ENCODE measurements at places on chromosomes 5 and 9. TPM values are rescaled to one million over a fixed set of nuclear protein-coding genes. Genes with fewer than 3 reads are reported as not detected.

The TMED7 gene
- 57.3 TPM for total RNA-seq

The IFNK gene
- total RNA-seq: not detected

The ANKRD31 gene
- not detected for total RNA-seq

DNA sequence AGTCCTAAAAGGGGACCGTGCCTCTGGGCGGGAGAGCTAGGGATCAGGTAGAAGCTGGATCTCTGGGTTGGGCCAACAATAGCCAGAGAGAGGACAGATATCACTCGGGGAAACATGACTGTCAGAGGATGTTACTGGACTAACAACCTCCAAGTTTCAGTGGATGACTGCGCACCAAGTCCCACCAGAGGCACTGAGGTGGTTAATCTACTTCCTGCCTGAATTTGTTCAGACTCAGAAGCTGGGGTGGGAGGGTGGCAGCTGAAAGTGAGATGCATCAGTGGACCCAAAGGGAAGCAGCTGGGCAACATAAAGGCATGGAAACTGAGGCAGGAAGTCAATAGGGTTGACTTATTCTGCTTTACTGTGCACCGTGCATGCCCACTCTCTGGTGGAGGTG lies 130.1 kb upstream of the SLC44A1 start:
- H3K27ac ChIP-seq: peak overlapping the region; percentile 81
- no peak overlapping the region for H3K4me3 ChIP-seq
- H3K36me3 ChIP-seq: no peaks in the 10 kb centered on the region
- no peak for DNase-seq
- no peaks in the 10 kb centered on the region for H3K27me3 ChIP-seq

DNA sequence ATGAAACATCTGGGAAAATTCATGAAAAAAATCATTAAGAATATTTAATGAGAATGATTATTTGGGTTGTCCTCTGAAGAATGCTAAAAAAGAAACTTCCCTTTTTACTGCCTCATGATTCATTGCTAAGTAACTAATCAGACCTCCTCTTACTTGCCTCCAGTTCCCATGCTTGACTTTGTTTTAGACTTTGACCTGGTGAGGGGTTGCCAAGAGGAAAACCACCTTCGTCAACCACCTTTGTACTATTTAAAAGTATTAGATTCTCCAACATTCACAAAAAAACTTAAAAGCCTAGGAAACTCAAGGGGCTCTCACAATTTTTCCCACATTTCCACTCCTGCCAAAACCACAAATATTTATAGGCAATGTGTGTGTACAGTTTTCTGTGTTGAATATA lies 115.2 kb upstream of the ST8SIA4 start:
- H3K27me3 ChIP-seq: no peaks in the 10 kb centered on the region
- DNase-seq: no peak
- no peak overlapping the region for H3K4me3 ChIP-seq
- H3K4me1 ChIP-seq: no peaks in the 10 kb centered on the region
- H3K36me3 ChIP-seq: no peaks in the 10 kb centered on the region

The QRFP gene
- not detected for total RNA-seq

The ARL14EPL gene
- 0.11 TPM for total RNA-seq

DNA sequence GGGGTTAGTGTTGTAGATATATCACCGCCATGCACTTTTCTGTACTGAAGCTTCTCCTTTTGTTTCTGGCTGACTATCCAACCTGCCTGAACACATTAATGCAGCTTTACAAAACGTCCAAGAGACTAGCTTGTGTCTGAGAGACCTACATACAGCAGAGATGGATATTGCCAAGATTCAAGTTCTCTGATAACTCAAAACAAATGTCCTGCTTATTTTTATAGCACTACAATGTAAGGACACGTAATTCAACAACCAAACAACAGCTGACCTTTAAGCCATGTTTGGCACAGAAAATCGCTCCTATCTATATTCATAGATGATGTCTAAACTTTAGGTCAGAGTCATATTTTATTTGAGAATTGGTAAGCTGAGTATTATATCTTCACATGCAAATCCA lies 76.2 kb upstream of the NTRK2 start:
- no peak overlapping the region for H3K27ac ChIP-seq
- H3K4me1 ChIP-seq: no peaks in the 10 kb centered on the region
- H3K36me3 ChIP-seq: no peaks in the 10 kb centered on the region
- no peak for DNase-seq
- no peaks in the 10 kb centered on the region for H3K27me3 ChIP-seq

DNA sequence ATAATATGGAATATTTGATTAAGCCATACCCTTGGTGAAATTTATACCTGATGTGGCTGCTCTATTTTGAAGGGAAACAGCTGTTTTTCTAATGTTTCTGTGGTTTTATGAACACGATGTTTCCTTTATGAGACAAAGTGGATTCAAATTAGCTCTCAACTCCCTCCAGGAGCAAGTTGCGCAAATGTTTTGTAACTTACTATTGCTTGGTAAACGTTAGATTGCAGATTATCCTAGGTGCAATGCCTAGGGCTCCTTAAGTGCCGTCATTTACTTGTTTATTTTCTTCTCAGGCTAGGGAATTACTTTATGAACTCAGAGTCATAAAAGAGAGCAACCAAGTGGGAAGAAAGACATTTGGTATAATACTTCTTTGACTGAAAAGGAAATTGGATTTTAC lies 763.1 kb downstream of the TAF11L14 start:
- no peaks in the 10 kb centered on the region for H3K36me3 ChIP-seq
- H3K27ac ChIP-seq: no peak overlapping the region
- no peaks in the 10 kb centered on the region for H3K27me3 ChIP-seq
- H3K4me1 ChIP-seq: no peaks in the 10 kb centered on the region
- no peak for DNase-seq
- H3K4me3 ChIP-seq: no peak overlapping the region

DNA sequence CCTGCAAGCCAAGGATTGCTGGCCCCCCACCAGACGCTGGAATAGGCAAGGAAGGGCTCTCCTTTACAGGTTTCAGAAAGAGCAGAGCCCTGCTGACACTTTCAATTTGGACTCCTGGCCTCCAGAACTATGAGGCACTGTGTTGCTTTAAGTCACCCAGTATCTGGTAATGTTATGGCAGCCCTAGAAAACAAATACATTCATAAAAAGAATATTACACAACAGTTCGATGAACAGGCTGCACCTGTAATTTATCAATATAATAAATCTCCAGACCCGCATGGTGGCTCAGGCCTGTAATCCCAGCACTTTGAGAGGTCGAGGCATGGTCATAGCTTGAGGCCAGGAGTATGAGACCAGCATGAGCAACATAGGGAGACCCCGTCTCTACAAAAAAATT lies 7.5 kb downstream of the CMBL start:
- H3K27ac ChIP-seq: peak overlapping the region; percentile 96
- no peak overlapping the region for H3K4me3 ChIP-seq
- no peak for DNase-seq

The FRMD3 gene
- total RNA-seq: 62.3 TPM

The CTNND2 gene
- total RNA-seq: not detected

The GNA14 gene
- total RNA-seq: not detected

- H3K27me3 ChIP-seq: no peaks in the 10 kb centered on the region
- no peaks in the 10 kb centered on the region for H3K4me1 ChIP-seq
- H3K36me3 ChIP-seq: no peaks in the 10 kb centered on the region
These were observed 35.0 kb upstream of the DMRT1 start for GRCh38 chr9:806285-807156.

The DEPDC1B gene
- not detected for total RNA-seq

The STC2 gene
- total RNA-seq: 5.8 TPM

The DNLZ gene
- 37.9 TPM for total RNA-seq

The C5orf52 gene
- not detected for total RNA-seq

DNA sequence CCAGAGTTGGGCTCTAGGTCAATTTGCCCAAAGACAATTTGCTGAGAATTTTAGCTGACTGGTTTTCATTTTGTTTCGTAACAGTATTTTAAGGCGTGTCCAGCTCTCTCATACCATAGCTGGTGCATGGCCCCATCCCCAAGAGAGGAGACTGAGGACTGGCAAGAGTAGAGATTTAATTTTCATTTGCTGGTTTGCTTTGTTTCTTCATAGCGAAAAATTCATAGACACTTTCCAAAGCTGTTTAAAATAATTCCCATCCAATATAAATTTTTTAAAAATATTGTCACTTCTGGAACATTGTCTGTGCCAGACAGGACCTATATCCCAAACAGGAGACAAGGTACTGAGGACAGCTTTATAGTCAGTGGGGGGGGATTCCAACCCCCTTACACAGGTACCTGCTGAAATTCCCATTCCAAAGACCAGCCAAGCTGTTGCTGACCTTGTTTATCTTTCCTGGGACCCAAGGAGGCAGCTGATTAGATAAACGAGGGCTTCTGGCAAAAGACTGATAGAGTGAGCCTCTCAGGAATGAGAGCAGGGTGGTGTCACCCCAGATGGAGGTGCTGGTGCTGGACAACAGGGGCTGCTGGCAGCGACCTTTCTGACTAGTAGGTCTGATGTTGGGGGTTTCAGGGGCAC lies 6.8 kb upstream of the ANGPTL2 start:
- peaks cover 59% of the 10 kb centered on the region for H3K4me1 ChIP-seq
- peak overlapping the region; percentile 94 for H3K27ac ChIP-seq
- H3K27me3 ChIP-seq: no peaks in the 10 kb centered on the region

- no peak for DNase-seq
- H3K4me3 ChIP-seq: no peak overlapping the region
- H3K4me1 ChIP-seq: peaks cover 11% of the 10 kb centered on the region
- H3K27ac ChIP-seq: no peak overlapping the region
- no peaks in the 10 kb centered on the region for H3K36me3 ChIP-seq
- no peaks in the 10 kb centered on the region for H3K27me3 ChIP-seq
These were observed 3.7 kb downstream of the PKN3 start for GRCh38 chr9:128706045-128706444.

The FOXD4 gene
- total RNA-seq: 0.16 TPM

The EPB41L4A gene
- total RNA-seq: 10.6 TPM

- H3K36me3 ChIP-seq: no peaks in the 10 kb centered on the region
- no peak for DNase-seq
- H3K4me1 ChIP-seq: no peaks in the 10 kb centered on the region
These were observed 588.3 kb downstream of the DNAH5 start for GRCh38 chr5:13356226-13356625.

The B4GALT1 gene
- 32.7 TPM for total RNA-seq

- H3K36me3 ChIP-seq: no peaks in the 10 kb centered on the region
- H3K4me1 ChIP-seq: peaks cover 14% of the 10 kb centered on the region
- no peak overlapping the region for H3K4me3 ChIP-seq
- DNase-seq: no peak
- no peaks in the 10 kb centered on the region for H3K27me3 ChIP-seq
These were observed 8.0 kb downstream of the PDLIM4 start for GRCh38 chr5:132265336-132266030.

GRCh38 chr9:91253488-91253887 lies 108.2 kb downstream of the AUH start:
- no peak overlapping the region for H3K27ac ChIP-seq
- no peak for DNase-seq
- H3K4me1 ChIP-seq: peaks cover 24% of the 10 kb centered on the region
- no peaks in the 10 kb centered on the region for H3K27me3 ChIP-seq
- no peaks in the 10 kb centered on the region for H3K36me3 ChIP-seq

The TRPM3 gene
- 0.07 TPM for total RNA-seq

GRCh38 chr9:13429301-13430190 lies 150.1 kb upstream of the MPDZ start:
- H3K27me3 ChIP-seq: no peaks in the 10 kb centered on the region
- H3K4me3 ChIP-seq: peak overlapping the region; percentile 35
- no peaks in the 10 kb centered on the region for H3K36me3 ChIP-seq
- peak overlapping the region; percentile 3 for H3K27ac ChIP-seq
- peaks cover 25% of the 10 kb centered on the region for H3K4me1 ChIP-seq
- no peak for DNase-seq

GRCh38 chr5:114319236-114319635 lies 42.6 kb upstream of the KCNN2 start:
- no peaks in the 10 kb centered on the region for H3K27me3 ChIP-seq
- no peaks in the 10 kb centered on the region for H3K4me1 ChIP-seq
- H3K4me3 ChIP-seq: no peak overlapping the region
- no peak overlapping the region for H3K27ac ChIP-seq

GRCh38 chr5:129413570-129413969 lies 46.5 kb upstream of the ADAMTS19 start:
- no peak overlapping the region for H3K27ac ChIP-seq
- DNase-seq: no peak
- no peaks in the 10 kb centered on the region for H3K36me3 ChIP-seq

The CYSRT1 gene
- not detected for total RNA-seq

The OR1Q1 gene
- total RNA-seq: not detected

The CTXN3 gene
- not detected for total RNA-seq

GRCh38 chr5:42216904-42217303 lies 206.3 kb upstream of the GHR start:
- no peak overlapping the region for H3K27ac ChIP-seq
- no peaks in the 10 kb centered on the region for H3K27me3 ChIP-seq
- no peak overlapping the region for H3K4me3 ChIP-seq
- no peak for DNase-seq

The IL33 gene
- 1.8 TPM for total RNA-seq

DNA sequence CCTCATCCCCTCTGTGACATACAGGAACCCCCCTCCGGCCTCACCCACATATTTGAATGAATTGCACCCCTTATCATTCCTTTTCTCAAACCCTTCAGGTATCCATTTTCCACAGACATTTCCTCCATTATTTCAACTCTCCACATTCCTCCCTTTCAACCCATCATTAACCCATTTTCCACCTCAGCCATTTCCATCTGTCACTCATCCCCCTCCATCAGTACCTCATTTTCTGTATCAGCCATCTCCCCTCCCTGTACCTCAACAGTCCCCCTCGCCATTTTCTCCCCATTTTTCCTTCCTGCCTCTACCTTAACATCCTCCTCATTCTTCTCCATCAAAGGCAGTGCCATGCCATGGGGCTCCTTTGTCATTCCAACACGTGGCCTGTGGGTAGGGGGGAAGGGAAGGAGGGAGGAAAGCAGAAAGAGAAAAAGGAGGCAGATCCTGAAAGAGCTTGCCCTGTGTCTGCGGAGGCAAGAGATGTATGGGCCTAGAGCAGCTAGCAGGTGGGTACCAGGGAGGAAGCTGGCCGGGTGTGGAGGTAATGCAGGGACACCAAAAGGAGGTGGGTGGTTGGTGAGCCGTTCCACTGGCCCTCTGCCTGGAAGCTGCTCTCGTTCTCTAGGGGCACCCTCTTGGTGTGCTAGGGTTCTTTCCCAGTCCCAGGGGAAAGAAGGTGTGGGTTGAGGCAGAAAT lies 1.5 kb downstream of the DNAJB5 start:
- peak overlapping the region; percentile 93 for H3K27ac ChIP-seq
- no peaks in the 10 kb centered on the region for H3K27me3 ChIP-seq
- H3K4me1 ChIP-seq: peaks cover 28% of the 10 kb centered on the region
- no peaks in the 10 kb centered on the region for H3K36me3 ChIP-seq
- peak overlapping the region; percentile 87 for H3K4me3 ChIP-seq

DNA sequence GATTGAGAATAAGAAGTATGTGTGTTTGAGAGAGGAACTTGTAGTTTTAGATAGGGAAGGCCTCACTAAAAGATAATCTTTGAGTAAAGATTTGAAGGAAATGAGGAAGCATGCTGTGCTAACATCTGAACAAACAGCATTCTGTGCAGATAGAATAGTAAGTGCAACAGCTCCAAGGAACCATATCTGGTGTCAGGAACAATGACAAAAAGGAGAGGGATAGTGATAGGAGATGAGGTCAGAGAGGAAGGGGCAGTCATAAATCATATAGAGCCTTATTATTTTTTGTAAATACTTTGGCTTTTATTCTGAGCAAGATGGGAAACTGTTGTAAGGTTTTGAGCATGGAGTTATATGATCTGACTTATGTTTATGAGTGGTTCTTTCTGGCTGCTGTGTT lies 3.8 kb downstream of the MRPL22 start:
- H3K36me3 ChIP-seq: no peaks in the 10 kb centered on the region
- no peak overlapping the region for H3K4me3 ChIP-seq
- no peaks in the 10 kb centered on the region for H3K27me3 ChIP-seq

The SAXO1 gene
- total RNA-seq: not detected
